ENCODE measurements at places on chromosomes 4 and X.

- no peak for DNase-seq
Observed at GRCh38 chr4:2103843-2104547, 44.9 kb downstream of the NAT8L start.

DNA sequence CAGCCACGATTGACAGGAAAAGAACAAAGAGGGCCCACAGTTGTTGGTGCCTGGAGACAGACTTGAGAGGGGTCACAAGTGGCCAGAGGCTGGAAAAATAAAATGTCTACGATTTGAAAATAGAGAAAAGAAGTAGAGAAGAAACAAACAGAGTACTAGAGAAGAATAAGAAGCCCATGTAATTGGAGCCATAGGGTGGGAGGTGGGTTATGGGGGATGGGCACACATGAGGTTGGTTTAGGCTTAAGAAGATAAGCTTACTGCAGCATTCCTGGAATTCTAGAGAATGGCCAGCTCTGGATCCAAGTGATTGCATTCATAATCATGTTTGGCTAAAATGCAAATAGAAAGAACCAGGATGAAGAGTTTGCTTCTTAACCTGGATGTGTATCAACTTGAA, 210.7 kb downstream of the MAML3 start:
- no peak for DNase-seq

DNA sequence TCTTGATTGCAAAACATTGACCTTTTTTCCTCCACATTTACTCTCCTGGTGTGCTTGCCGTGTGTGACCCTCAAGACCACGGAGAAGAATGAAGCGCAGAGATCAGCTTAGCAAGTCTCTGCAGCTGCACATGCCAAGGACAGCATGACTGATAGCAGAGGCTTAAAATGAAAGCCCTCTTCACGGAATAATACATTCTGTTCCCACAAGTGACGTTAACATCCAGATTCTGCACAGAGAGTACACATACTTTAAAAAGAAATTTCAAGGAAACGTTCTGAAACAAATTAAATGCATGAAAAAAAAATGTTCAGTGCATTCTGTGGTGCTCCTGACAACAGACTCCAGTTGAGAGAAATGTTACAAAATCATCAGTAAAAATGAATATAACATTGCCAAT, 60.9 kb downstream of the SLC7A11 start:
- no peak for DNase-seq

DNA sequence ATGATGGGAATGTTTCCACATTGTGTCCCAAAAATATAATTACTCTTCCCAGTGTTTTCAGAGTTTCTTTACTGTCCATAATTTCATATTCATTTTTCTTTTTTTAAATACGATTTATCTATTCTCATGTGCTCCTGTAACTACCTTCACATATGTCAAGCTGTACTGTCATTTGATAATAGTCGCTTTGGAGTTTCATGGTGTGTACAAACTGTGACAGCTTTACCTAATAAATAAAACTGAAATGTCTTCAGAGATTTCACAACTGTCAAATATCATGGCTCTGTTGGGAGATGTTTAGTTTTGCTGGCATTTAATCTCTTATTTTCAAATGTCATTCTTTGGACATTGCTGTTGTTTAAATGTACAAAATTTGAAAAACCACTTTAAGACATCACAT, 450.2 kb downstream of the TLL1 start:
- no peak for DNase-seq

GRCh38 chr4:71269233-71269632, 69.6 kb upstream of the SLC4A4 start:
- DNase-seq: no peak

DNA sequence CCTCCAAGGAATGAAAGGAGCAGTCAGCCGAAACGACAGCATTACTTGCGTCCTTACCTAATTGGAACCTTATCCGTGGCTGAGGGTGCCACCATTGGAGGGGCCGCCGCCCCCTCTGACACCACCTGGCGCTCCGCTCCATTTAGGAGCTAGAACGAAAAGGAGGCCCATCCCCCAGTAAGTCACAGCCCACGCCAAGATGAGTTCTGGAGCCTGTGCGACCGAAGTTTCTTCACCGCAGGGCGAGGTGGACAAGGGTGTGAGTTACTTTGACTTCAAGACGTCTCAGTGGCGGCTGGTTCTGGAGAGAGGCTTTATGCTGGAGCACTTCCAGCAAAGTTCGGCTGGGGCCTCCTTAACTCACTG, 729 bp upstream of the IRF2 start:
- DNase-seq: peak; percentile 39

DNA sequence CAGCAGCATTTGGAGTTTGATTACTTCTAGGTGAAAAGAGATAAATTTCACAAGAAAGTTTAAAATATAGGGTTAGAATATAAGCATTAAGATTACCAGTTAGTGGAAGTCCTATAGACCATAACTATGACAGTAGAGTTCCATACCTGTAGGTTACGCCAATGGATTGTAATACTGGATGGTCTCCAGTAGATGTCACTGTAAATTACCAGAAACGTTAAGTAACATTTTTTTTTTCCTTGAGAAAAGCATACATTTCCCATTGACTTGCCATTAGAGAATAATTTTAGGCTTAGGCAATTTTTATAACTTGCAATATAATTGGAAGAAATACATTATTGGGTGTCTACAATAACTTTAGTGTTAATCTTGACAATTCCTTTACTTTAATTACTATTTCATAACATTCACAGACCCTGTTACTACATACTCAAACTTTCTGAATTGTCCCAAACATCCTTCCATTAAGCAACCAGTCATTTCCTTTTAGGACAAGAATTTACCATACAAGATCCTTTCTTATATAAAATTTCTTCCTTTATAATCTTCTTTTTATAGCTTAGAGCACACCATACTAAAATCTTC, 304.1 kb upstream of the TECRL start:
- DNase-seq: peak; percentile 50

DNA sequence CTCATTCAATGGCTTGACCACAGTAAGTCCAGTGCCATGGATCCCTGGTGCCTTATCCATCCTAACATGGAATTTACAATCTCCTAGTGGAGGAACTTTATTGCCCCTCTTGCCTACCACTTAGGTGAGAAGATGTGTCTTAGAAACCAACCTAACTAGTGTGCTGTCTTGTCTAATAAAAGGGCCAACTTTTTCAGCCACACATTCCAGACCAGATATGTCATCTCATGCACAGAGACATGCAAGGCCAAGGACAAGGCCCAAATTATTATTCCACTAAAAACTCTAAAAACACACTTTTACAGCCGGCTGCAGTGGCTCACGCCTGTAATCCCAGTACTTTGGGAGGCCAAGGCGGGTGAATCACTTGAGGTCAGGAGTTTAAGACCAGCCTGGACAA, 10.6 kb upstream of the PRDX4 start:
- DNase-seq: peak; percentile 28

DNA sequence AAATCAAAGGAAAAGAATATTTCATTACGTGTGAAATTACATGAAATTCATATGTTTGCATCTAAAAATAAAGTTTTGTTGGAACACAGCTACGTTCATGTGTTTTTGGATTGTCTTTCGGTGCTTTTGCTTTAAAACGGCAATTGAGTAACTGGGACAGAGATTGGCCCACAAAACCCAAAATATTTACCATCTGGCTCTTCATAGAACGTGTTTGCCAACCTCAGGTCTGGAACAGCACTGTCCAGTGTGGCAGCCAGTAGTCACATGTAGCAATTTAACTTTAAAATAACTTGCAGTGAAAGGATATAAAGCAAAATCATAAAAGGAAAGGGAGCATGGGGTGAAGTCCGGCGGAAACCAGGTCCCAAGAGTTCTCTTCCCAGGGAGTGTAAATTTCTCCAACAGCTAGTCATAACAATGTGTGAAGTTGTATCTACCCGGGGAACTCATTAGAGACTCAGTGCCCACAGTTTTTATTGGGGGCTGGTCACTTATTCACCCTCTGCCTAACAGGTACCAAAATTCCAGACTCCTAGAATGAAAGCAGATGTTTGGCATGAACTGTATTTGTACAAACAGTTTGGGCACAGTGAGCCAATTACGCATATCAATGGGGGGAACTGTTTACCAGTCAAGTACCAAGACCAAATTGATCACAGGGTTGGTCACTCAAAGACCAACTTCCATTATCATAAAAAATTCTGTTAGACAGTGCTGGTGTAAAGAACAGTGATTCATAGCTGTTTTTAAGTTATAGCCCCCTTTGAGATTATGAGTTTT, 10.3 kb downstream of the OCIAD1 start:
- DNase-seq: no peak

DNA sequence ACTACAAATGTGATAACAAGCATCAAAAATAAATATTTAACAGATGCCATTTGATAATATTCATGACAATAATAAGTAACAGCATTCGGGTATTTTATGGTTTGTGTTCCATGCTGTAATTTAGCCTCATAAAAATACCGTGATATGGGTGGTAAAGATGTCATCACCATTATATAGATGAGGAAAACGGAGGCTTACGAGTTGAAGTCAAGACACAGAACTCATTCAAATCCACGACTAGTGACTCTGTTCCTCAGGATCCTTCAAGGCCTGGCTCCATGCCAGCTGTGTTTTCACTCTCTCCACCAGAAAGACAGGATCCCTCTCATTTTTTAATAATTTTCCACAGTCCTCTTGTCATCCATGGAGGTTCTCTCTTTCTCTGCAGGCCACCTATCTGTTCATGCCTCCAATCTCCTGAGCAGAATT, 94.5 kb downstream of the APBB2 start:
- DNase-seq: no peak

GRCh38 chrX:117010243-117010642, 547.5 kb upstream of the CT83 start:
- DNase-seq: no peak

DNA sequence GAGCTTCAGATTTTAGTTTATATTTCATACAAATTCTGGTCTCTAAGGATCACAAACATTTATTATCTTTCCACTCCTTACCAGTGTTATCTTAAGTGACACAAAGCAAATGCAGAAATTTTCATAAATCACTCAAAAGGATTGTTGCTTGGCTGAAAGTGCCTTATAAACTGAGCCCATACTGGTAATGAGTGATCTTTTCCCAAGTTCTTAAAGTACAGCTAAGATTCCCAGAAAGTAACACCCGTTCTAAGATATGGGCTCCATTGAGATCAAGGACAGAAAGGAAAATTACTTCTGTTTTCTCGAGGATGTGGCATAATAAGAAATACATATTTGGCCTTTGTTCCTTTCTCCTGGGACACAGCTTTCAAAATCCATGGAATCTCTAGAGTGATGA, 313.7 kb downstream of the ARHGAP24 start:
- no peak for DNase-seq

- DNase-seq: peak; percentile 92
Observed at GRCh38 chr4:2095236-2096072, 36.3 kb downstream of the NAT8L start.

GRCh38 chr4:3615386-3616286, 83.4 kb upstream of the LRPAP1 start:
- DNase-seq: no peak

DNA sequence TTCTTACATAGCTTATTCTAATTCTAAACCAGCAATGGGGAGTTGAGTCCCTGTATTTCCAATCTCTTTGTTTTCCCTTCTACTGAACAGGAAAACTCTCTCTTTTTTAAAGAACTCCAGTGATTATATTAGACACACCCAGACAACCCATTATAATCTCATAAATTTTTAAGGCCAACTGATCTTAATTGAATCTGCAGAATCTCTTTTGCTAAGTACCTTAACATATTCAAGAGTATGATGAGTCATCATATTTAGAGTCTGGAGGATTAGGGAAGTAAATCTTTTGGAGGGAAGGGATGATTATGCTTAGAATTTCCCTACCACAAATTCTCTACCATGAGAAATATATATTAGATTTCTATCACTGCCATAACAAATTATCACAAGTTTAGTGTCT, 705.1 kb downstream of the CENPC start:
- no peak for DNase-seq

GRCh38 chrX:135346975-135347374, 37.7 kb downstream of the ETDC start:
- DNase-seq: no peak

DNA sequence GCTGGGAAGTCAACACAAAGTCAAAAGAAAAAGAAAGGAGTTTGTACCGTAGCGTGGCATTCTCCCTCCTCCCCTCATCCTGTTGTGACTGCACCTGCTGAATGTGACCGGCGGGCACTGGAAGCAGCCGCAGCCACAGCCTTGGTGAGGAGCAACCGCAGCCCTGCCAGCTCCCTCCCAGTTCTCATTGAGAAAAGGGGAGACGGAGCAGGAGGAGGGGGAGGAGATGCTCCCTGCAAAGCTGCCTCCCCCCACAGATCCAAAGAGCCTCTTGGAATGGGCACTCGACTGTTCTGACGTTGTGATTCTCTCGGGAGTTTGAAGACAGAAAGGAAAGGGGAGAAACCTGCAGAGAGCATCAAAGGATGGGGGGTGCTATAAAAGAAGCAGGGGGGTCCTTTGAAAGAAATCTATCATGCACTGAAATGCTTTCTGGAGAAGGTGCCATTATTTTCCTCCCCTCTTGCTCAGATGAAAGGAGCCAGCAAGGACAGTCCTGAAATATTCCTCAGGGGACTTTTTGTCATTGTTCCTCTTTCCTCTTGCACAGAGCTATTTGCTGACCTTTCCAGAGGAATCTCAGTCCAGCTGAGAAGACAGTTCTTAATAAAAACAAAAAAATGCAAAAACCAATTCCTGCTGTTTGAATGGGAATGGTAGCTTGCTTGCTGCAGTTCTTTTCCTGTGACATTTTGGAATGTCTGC, 429.7 kb downstream of the MAPK10 start:
- DNase-seq: peak; percentile 84

GRCh38 chr4:133598779-133599178, 449.7 kb downstream of the PCDH10 start:
- DNase-seq: no peak

GRCh38 chrX:68421636-68422035, 11.7 kb downstream of the OPHN1 start:
- no peak for DNase-seq

DNA sequence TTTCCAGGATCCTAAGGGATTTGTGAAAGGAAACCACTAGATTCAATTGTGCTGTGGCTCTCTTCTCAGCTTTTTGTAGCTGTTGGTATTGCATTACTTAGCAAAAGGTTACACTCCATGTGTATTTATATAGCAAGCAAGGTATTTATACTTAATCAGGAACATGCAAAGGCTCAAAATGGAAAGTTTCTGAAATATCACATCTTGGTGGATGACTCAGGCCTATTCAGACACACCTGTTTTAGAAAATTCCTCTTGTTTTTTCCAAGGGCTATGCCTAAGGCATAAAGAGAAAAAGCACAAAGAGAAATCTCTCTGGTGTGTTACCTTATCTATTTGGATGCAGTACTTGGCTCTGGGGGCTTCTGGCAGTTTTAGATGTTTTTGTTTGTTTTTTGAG, 144.4 kb upstream of the GALNT7 start:
- DNase-seq: no peak

All from kidney tubule cell (primary cell).